Activated T-cell treated with anti-CD3 and anti-CD28 coated beads, Interleukin-2, amount 50 U/mL, for 72 hours (primary cell): ENCODE measurements at places on chromosomes 4 and X. TPM values are rescaled to one million over a fixed set of nuclear protein-coding genes. Genes with fewer than 3 reads are reported as not detected.

GRCh38 chrX:48663241-48663640 lies 20.4 kb upstream of the WAS start:
- H3K36me3 ChIP-seq = peaks cover 1% of the 10 kb centered on the region
- no peak overlapping the region for H3K27ac ChIP-seq
- no peak overlapping the region for H3K4me3 ChIP-seq
- DNase-seq = no peak

DNA sequence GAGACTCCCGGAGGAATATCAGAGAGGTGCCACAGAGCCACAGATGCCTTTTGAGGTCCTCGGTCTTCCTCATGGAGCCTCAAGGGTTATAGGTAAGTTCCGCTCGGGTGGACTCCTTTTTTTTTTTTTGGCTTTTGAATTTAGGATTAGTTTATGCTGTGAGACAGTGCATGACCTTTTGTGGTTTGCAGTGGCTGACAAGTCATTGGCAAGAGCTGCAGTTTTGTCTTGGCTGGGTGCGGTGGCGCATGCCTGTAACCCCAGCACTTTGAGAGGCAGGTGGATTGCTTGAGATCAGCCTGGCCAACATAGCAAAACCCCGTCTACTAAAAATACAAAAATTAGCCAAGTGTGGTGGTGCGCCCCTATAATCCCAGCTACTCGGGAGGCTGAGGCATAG lies 4.5 kb upstream of the GRSF1 start:
- H3K27me3 ChIP-seq = no peaks in the 10 kb centered on the region
- no peak overlapping the region for H3K27ac ChIP-seq
- H3K4me1 ChIP-seq = peaks cover 41% of the 10 kb centered on the region
- DNase-seq = peak; percentile 36
- H3K36me3 ChIP-seq = no peaks in the 10 kb centered on the region
- peak overlapping the region; percentile 45 for H3K4me3 ChIP-seq

DNA sequence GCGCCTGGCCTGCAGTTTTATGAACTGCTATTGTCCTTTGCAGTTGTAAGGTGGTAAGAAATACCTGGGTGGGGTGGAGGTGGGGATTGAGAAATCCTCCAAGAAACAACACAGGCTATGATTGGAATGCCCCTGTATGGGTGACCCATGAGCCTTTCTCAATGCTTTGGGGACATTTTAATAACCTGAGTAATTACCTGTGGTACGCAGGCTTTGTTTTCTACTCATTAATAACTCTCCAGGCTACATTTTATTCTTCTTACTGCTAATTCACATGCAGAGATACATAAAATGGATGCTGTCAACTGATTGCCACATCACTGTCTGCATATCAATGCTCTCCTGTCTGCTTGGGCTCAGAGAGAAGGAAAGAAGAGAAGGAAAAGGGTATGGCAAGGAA lies 41.8 kb downstream of the PHEX start:
- no peak overlapping the region for H3K4me3 ChIP-seq
- peaks cover 6% of the 10 kb centered on the region for H3K27me3 ChIP-seq
- DNase-seq = no peak
- no peaks in the 10 kb centered on the region for H3K36me3 ChIP-seq
- H3K27ac ChIP-seq = no peak overlapping the region

DNA sequence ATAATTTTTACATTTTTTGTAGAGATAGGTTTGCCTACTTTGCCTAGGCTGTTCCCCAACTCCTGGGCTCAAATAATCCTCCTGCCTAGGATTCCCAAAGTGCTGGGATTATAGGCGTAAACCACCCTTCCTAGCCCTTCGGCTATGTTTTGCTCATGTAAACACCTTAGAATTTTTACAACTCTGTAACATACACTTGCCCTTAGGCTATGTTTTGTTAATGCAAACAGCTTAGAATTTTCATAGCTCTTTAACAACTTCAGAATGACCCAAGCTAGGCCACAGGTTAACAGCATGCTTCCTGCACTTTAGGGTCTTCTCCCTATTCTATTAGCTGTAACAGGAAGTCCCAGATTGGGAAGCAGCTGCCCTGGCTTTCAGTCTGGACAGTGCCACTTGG lies 24.2 kb downstream of the KLHL15 start:
- no peak for DNase-seq
- no peak overlapping the region for H3K27ac ChIP-seq
- peaks cover 8% of the 10 kb centered on the region for H3K36me3 ChIP-seq
- peaks cover 14% of the 10 kb centered on the region for H3K4me1 ChIP-seq
- H3K27me3 ChIP-seq = peaks cover 21% of the 10 kb centered on the region
- H3K4me3 ChIP-seq = no peak overlapping the region

DNA sequence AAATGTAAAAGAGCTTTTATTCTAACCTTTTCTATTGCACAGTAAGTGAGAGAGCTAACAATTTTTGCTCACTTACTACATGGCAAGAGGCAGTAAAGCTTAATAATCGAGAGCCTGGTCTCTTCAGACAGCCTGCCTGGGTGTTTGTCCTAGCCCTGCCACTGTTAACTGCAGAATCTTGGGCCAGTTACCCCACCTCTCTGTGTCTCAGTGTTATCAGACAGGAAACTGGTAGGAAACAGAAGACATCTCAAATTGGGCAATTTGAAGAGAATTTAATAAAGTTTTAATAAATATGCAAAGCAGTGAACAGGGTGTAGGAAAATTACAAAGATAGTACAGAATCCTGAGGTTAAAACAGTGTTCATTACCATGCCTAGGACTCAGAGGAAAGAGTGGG lies 13.4 kb downstream of the STAP1 start:
- H3K4me1 ChIP-seq = peaks cover 52% of the 10 kb centered on the region
- no peaks in the 10 kb centered on the region for H3K36me3 ChIP-seq

DNA sequence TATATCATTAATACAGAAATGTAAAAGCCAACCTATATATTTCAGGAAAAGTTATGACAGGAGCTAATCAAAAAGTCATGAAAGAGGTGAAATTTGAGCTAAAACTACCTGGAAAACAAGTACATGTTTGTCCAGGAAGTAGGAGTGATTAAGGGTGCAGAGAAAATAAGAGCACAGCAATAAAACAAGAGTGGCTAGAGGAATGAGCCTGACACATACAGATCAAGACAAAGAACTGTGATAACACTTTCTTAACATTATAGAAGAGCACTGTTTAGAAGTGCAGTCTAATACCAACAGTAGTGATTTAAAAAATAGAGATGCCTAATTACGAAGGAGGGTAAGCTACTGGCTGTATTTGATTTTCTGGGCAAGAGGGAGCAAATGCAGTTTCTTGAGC lies 125.1 kb downstream of the WDFY3 start:
- no peak for DNase-seq
- no peak overlapping the region for H3K27ac ChIP-seq
- H3K4me3 ChIP-seq = no peak overlapping the region
- H3K4me1 ChIP-seq = no peaks in the 10 kb centered on the region
- no peaks in the 10 kb centered on the region for H3K36me3 ChIP-seq

Gene CDX4
- total RNA-seq = not detected

DNA sequence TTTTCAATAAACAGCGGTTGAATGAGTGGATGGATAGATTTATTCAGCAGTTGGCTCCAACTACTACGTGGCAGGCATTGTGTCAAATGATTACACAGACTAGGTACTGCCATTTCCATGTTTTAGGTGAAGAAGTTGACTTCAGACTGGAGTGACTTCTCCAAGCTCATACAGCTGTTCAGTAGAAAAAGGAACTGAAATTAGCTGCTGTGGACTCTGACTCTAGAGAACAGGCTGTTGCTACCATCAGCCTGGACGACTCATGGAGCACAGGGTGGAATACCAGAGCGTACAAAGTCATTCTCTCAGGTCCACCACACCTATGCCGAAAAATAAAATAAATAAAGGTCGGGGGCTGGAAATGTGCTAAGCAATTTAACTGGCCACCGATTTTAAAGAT lies 45.3 kb downstream of the TENM3 start:
- H3K36me3 ChIP-seq = no peaks in the 10 kb centered on the region
- H3K27ac ChIP-seq = no peak overlapping the region
- no peak for DNase-seq
- no peaks in the 10 kb centered on the region for H3K4me1 ChIP-seq

DNA sequence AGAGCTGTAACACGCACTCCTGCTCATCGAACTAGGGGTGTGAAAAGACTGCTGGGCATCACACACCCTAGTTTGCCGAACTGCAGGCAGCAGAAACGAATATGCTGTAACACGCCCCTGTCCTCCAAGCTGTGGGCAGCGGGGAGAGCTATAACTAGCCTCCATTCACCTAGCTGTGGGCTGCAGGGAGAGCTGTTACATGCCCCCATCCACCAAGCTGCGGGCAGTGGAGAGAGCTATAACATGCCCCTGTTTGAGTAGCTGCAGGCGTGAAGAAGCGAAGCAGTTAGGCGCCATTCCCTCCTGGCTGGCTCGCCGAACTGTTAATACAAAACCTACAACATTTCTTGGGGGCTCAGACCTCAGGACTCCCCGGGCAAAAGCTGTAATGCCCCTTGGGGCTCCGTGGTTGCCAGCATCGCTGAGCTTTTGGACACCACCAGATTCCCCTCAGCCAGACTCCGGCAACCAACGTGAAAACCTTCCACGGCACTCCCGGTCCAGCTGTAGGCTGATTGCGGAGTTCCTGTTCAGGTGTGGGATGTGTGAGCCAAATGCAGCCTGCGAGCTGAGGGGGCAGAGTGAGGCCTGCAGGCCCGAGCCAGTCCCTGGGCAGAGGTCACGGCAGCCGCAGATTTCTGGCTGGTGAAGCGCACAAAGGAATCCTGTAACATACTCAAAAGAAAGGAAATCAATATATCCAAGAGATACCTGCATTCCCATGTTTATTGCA lies 41.1 kb upstream of the ANKRD17 start:
- H3K4me3 ChIP-seq = no peak overlapping the region
- no peak overlapping the region for H3K27ac ChIP-seq
- no peaks in the 10 kb centered on the region for H3K4me1 ChIP-seq
- peaks cover 5% of the 10 kb centered on the region for H3K36me3 ChIP-seq

DNA sequence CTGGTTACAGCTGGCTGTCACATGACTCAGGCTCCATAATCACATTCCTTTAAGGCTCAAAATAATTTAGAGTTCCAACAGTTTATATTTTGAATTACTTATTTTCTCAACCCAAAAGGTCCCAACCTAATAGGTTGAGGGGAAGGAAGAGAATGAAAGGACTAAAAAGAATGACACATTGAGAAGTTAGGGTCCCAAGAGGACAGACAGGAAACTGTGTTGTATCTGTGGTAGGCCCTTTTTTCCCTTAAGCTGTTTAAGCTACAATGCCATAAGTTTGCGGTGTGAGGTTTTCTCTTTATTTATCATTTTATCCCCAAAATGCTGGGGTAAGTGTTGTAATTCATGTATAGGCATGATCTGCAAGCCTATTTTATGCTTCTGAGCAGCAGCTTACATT lies 290.2 kb downstream of the ZNF674 start:
- no peaks in the 10 kb centered on the region for H3K4me1 ChIP-seq
- H3K27ac ChIP-seq = no peak overlapping the region
- no peaks in the 10 kb centered on the region for H3K27me3 ChIP-seq

GRCh38 chrX:77143907-77144306 lies 303.3 kb upstream of the FGF16 start:
- H3K4me1 ChIP-seq = no peaks in the 10 kb centered on the region
- no peak for DNase-seq
- no peak overlapping the region for H3K4me3 ChIP-seq
- peaks cover 7% of the 10 kb centered on the region for H3K27me3 ChIP-seq
- H3K36me3 ChIP-seq = no peaks in the 10 kb centered on the region

DNA sequence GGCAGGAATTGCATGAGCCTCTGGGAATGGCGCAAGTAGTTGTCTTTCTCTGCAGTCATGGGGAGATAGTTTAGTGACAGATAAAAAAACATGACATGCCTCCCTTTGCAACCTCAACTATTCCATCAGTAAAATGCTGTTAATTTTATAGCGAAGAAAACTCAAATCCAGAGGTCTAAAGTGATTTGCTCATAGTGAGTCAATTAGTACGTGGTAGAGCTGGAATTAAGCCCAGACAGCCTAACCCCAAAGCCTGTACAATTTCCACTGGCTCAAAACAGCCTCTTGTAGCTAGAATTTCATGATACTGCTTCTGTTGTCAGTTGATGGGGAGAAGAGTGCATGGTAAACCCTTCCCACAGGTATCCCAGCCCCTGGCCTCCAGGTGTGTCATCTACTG lies 81.3 kb upstream of the TRPC5 start:
- H3K36me3 ChIP-seq = no peaks in the 10 kb centered on the region
- no peak overlapping the region for H3K27ac ChIP-seq
- H3K4me3 ChIP-seq = no peak overlapping the region
- DNase-seq = no peak

Gene PAGE4
- total RNA-seq = not detected

Gene F8A2
- not detected for total RNA-seq

Gene DSPP
- total RNA-seq = not detected

Gene HTN1
- not detected for total RNA-seq

DNA sequence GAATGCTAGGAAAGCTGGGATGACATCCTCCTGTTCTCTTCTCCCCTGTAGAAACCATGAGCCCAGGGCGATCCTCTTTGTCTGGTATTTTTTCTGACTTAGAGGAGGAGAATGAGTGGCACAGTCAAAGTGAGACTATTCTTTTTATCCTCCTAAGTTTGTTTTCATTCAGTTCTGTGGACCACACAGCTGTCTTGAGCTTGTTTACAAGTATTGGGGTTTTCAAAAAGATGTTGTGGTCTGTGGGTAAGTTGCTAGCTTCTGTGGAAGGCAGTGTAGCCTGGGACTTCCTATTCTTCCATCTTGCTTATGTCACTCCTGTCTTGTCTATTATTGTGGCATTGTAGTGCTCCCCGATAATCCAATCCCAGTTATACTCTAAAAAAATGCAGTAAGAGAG lies 223.0 kb downstream of the PAPSS1 start:
- no peak overlapping the region for H3K27ac ChIP-seq
- H3K4me1 ChIP-seq = no peaks in the 10 kb centered on the region
- H3K4me3 ChIP-seq = no peak overlapping the region

Gene SHOX
- total RNA-seq = not detected

GRCh38 chr4:180932370-180933001 lies 1310.7 kb upstream of the TENM3 start:
- no peaks in the 10 kb centered on the region for H3K4me1 ChIP-seq
- no peak overlapping the region for H3K4me3 ChIP-seq
- H3K27ac ChIP-seq = no peak overlapping the region
- H3K27me3 ChIP-seq = no peaks in the 10 kb centered on the region
- no peaks in the 10 kb centered on the region for H3K36me3 ChIP-seq
- DNase-seq = no peak

DNA sequence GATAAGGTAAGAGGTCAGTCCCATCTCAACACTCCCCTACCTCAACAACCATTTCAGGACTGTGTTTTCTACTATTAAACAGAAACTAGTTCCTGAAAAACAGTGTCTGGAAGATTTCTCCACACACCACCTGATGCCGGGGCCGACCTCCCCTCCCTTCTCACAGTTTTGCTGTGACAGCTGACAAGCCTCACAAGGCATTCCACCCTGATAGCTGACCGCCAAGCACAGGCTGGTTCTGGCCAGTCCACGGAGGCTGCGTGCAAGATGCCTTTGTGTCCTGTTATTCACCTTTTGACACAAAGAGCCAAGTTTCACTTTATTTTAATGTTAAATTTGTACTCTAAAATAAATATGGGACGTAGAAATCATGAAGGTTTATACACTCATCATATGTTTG lies 758.6 kb downstream of the PDHA2 start:
- H3K4me3 ChIP-seq = no peak overlapping the region
- no peaks in the 10 kb centered on the region for H3K27me3 ChIP-seq
- H3K4me1 ChIP-seq = no peaks in the 10 kb centered on the region
- no peaks in the 10 kb centered on the region for H3K36me3 ChIP-seq
- H3K27ac ChIP-seq = no peak overlapping the region

Gene TLR8
- not detected for total RNA-seq
